HT-29 (cell line): ENCODE measurements at places on chromosomes 6 and 20.

DNA sequence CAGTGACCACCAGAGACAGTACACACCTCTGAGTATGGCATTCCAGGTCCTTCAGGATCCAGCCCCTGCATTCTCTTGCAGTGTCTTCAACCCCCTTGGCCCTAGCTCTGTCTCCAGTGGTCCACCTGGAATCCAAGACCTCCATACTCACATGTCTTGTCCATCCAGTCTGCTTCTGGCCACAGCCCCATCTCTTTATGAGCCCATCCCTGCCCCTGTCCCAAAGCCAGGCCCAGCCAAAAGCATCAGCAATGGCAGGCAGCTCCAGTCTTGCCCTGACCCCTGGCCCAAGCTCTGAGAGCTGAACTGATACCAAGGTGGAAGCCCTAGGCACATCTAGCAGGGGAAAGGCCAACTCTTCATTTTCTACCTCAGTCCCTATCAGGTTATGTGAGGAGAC, 119.6 kb upstream of the PTPRT start:
- no peak for DNase-seq

DNA sequence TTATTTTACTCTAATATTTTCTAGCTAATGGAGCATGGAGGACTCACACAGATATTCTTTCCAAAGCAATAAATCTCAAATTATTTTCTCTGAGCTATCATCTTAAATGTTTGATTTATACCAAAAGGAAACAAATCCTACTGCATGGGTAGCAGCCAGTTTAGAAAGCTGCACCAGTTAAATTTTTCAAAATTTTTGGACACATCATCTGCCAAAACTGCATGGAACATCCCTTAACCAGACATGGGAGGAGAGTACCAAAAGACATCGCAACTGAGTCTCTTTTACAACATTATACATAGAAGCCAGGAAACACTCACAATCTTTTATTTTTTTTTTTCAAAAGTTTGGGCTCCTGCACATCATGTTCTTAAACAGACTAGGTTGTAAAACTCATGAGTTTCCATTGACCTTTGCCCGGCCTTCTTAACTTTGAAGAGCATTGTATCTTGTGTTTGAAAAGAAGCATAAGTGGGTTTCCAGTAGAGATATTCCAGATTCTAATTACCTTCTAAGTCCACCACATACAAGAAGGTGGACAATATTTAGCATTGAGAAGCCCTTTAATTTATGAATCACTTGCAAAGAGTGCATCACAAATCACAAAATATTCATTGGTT, 87.7 kb upstream of the HMGCLL1 start:
- no peak for DNase-seq

GRCh38 chr6:122696079-122696478, 83.4 kb upstream of the FABP7 start:
- DNase-seq = no peak

GRCh38 chr6:44538807-44539201, 151.3 kb downstream of the CDC5L start:
- DNase-seq = no peak

- DNase-seq = no peak
Observed at GRCh38 chr6:144304223-144304848, 19.2 kb downstream of the UTRN start.

DNA sequence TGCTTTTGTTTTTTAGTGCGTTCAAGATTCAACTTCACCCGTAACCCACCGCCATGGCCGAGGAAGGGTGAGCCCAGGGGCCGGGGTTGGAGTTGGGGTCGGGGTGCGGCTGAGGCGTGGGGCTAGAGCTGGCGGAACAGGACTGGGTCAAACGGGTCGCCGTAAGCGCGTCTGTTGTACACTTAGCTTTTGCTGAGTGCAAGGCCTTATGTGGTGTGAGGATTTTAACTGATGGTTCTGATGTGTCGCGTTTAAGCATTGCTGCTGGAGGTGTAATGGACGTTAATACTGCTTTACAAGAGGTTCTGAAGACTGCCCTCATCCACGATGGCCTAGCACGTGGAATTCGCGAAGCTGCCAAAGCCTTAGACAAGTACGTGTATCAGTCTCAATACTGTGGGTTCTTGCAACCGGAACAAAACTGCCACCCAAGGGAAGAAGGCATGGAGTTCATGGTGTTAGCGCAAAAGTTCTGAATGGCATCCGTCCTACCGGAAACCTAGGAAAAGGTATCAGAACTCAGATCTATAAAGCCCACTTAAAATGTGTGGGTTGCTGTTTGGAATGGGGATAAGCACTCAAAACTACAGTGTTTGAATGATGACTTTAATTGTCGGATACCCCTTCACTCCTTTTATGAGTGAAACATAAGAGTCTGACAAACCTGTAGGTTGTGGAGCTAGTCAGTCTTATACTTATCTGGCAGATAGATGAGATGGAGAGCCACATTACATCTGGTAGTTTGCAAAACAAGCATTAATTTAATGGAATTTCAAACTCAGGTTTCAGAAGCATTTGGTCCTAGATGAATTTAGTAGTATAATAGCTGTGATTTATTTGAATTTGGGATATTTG, 574 bp downstream of the RPS12 start:
- DNase-seq = peak; percentile 38

DNA sequence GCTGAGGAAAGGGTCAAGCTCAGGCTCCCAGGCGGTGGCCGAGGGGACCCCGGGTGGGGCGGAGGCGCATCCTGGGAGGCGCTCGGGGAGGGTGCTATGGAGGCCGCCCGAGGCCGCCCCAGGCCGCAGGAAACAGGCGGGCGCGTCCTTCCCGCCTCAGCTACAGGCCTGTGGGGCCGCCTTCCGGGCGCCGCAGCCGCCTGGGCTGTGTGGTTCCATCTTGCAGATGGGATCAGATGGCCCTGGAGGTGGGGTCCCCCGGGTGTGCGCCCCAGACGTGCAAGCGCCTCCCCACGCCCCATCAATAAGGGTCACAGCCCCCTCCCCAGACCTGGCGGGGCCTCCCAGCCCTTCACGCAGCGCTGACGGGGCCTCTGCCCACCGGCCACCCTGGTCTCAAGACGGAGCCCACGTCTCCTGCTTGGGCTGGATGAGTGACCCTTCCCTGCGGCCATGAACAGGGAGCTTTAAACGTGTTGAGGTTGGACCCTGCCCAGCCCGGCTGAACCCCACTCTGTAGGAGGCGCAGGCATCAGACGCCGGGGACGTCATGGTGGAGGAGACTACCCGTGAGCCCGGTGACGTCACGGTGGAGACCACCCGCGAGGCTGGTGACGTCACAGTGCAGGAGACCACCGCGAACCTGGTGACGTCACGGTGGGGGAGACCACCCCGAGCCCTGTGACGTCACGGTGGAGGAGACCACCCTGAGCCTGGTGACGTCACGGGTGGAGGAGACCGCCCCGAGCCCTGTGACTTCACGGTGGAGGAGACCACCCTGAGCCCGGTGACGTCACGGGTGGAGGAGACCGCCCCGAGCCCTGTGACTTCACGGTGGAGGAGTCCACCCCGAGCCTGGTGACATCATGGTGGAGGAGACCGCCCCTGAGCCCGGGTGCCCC, 267.0 kb downstream of the DLL1 start:
- DNase-seq = no peak
